Stimulated activated CD4-positive, alpha-beta T cell treated with anti-CD3 and anti-CD28 coated beads, Interleukin-12 subunit alpha, Interleukin-12 subunit beta, amount 100 ng/mL, for 4 hours (primary cell): ENCODE measurements at places on chromosomes 5 and 9.

DNA sequence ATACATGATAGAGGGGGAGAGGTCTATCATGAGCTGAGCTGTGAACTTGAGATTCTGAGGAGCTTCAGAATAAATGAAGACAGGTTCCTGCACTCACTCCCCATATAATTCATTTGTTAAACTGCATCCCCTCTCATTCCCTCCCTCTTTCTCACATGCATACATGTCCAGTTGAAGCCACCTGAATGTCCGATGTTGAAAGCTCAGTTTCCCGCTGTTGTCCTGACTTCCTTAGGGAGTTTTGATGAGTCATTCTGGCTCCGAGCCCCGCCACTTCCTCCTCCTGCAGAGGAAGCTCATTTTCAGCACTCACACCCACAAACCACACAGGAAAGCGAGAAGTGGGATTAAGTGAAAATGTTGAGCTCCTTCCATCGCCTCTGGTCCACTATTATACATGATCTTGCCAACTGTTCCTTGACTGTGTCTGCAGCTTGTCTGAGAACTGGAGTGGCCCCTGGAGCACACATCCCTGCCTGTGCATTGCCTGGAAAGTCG lies 121.2 kb downstream of the CEMIP2 start:
- no peak for DNase-seq

DNA sequence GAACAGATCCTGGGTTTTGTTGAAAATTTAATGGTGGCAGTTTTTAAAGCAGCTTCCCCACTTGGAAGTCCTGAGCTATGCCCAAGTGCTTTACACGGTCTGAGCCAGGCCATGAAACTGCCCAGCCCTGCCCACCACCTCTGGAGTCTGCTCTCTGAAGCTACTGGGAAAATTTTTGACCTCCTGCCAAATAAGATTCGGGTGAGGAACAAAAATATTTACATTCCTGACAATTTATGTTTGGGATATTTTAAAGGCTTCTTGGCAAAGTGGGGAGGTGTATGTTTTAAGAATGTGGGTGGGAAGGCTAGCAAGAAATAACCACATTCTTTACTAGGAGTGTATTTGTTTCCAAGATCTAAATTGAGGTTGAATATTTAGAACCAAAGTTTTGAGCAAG lies 50.0 kb downstream of the HACD4 start:
- DNase-seq, result no peak

- DNase-seq, result no peak
Observed at GRCh38 chr5:141747152-141748141, 65.4 kb upstream of the ARAP3 start.

GRCh38 chr9:32419921-32420320 lies 35.5 kb downstream of the ACO1 start:
- DNase-seq, result no peak

- no peak for DNase-seq
Observed at GRCh38 chr9:120655005-120655622, 59.2 kb downstream of the MEGF9 start.

DNA sequence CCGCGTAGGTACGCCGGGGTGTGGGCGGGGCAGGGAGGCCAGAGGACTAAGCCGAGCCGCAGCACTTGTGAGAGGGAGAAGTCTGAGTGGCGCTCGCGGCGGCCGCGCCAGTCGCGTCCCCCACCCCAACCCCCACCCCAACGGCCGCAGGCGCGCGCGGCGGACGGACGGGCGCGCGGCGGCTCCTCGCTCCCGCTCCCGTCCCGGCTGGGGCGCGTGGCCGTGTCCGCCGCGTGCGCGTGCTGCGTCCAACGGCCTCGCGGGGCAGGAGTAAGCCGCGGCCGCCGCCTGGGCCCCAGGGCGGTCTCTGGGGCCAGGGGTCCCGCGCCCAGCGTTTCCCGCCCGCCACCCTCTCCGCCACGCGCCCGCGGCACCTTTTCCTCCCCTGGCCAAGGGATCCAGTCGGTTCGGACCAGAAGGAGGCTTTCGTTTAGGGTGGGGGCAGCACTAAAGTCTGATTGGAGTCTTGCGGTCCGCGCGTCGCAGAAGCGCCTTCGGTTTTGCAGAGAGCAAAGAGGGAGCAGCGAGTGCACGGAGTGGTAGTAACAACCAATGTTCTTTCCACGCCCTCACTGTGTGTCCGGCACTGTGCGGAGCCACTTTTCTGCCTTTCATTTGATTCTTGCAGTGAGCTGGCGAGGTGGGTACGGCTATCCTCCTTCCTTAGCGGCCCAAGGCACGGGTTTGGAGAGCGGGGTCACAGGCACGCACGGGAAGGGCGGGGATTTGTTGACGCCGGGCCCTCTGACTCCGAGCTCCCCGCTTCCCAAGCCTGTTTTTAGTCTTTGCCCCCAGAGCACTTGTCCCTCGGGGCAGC lies 483 bp downstream of the G3BP1 start:
- peak; percentile 28 for DNase-seq

DNA sequence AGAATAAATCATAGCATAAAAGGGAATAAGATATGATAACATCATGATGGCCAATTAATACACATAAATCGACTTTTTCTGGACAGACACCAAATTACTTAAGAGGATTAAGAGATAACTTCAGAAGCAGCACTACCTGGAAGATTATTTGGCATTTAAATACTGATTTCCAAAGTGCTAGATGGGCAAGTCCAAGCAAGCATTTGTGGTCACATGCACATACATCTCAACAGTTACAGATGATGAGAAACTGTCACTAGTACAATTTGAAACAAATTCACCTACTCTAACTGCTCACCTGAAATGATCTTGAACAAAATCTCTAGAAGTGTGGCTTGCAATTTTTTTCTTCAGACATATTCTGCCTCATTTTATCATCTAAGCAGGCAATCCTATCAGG lies 26.8 kb upstream of the RASGEF1C start:
- no peak for DNase-seq

- no peak for DNase-seq
Observed at GRCh38 chr5:91532281-91532680, 149.2 kb upstream of the ARRDC3 start.

GRCh38 chr5:147842869-147843268 lies 11.4 kb upstream of the SPINK1 start:
- no peak for DNase-seq
